EH (cell line): ENCODE measurements at places on chromosomes 11 and 22.

DNA sequence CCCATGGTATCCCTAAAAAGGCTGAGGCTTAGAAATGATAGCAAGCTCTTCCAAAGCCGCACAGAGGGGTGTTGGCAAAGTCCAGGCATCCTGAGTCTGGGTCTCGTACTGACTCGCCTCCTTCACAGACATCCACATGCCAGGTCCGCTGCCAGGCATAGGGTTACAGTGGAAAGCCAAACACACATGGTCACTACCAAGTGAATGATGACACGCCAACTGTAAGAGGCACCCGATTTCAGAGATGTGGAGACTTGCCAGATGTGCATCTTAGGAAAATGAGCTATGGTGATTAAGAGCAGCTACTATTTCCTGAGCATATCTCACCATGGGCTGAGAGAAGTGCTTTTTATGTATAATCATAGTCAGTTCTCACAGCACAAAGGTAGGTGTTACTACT, 314.9 kb downstream of the MIAT start:
- no peak for DNase-seq

- no peak for DNase-seq
These were observed 9.6 kb downstream of the GNAZ start for GRCh38 chr22:23079814-23080521.

GRCh38 chr11:86736291-86737143, 63.8 kb upstream of the PRSS23 start:
- DNase-seq = no peak

- no peak for DNase-seq
These were observed 37.6 kb upstream of the SEZ6L start for GRCh38 chr22:26131589-26132154.

DNA sequence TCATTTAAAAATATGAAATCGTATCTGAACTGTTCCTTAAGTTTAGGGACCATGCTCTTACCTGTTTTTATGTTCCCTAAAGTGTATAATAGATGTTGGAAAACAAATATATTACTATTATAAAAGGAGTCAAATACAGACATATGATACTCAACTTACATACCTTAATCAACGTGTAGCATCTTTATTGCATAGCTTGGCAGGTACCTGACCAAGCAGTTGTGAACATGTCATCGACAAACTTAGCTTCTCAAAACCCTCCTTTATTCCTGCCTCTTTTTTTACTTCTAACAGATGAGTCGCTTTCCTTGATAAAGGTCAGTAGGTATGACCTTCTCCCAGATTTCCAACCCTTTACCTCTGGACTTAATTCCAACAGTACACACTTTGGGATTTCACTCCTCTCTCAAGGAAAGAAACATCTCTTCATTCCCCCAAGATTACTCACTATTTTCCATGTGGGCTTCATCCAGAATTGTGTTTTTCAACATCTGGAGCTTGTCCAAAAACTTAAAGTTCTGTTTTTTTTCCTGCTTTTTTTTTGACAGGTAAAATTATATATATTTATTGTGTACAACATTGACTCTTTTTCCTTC, 11.9 kb downstream of the HIPK3 start:
- DNase-seq = peak; percentile 47

DNA sequence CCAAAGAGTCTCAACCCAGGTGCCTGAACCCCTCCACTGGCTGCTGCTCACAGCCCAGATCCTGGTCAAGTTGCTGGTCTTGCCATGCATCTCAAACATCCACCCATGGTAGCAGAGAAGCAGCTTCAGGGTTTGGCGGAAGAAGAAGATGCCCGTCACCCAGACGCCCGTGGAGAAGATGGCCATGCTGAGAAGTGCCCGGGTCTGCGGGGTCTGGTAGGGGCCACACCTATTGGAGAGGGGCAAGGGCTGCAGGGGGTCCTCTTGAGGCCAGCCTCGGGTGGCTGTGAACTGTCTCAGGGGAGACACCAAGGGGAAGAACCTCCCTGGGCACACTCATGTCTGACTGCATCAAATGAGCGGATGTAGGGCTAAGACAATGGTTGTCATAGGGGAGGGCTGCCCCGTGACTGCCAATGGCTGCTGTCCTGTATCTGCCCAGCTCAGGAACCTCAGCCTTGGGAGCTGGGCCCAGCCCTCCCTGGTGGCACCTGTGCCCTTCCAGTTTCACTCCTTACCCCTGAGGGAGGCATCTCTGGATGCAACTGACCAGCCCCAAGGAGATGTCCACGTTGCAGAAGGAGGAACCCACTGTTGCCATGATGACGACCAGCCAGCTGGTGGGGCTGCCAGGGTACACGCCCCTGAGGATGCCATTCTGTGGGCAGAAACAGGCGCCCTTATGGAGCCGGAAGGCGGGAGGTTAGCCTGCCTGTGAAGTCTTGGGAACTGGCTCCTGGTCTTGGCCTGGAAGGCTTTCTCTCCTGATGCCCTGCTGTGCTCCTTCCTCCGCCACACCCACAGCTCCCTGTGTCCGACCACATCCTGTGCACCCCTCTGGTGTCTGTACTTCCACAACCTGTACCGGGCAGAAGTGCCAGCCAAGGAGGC, 1.2 kb downstream of the CPT1B start:
- peak; percentile 12 for DNase-seq

DNA sequence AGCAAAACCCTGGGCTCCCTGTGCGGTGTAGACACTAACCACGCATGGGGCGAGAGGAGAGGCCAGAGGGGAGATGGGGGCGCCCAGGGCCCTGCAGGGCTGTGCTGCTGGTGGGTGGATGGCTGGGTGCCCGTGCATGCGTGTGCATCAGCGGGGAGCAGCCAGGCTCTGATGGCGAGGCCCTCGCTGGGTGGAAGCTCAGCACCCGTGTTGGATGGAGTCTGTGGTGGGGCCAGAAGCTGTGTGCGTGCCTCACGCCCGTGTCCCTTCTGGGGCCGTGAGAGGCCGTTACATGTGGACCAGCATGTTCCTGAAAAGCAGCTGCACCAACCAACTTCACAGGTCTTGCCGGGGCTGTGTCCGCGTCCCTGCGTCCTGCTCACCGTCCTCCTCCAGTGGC, 33.4 kb downstream of the MUC6 start:
- no peak for DNase-seq

DNA sequence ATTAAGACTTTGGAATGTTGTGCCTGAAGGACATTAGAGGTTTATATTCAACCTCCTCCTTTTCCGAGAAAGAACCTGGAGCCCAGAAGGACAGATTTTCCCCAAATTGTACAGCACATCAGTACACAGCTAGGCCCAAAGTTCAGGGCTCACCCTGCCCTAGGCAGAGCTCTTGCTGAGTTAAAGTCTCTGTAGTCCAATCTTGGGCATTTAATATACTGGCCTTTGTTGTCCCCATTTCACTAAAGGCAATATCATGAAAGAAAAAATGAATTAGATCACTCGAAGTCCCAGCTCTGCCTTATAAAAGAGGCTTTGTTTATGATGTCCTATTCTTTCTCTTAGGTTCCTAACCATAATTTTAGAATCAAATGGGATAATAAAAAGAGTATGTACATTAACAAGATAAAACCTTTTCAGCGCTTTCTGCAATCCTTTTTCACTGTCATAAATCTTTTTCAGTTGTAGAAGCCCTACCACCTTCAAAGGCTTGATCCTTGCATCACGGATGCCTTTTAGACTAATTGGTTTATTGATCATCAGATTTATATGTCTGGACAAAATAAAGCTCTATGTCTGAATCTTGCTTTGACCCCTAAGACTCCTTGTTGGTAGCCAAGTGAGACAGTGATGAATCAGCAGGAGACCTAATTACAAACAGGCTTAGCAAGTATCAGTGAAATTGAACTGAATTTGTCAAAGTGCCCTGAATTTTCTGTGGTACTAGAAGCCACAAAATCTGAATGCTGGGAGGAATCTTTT, 39.8 kb downstream of the RELT start:
- peak; percentile 83 for DNase-seq

DNA sequence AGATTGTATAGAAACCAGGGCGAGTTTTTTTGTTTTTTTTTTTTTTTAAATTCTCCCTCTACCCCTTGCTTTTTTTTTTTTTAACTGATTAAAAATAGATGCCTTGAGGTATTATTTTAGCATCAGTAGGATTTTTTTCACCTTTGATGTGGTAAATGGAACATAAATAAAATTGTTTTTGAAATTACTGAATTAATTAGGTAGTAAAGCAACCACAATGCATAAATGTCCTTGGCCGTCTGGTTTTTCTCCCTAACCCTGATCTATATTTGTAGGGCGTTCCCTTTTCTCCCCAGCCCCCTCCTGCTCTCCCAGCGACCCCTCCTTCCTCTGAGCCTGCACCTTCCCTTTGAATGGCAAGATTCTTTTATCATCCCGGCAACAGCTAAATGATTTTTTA, 107.8 kb downstream of the ZBTB16 start:
- no peak for DNase-seq
